ENCODE measurements at places on chromosomes 7 and 10.

DNA sequence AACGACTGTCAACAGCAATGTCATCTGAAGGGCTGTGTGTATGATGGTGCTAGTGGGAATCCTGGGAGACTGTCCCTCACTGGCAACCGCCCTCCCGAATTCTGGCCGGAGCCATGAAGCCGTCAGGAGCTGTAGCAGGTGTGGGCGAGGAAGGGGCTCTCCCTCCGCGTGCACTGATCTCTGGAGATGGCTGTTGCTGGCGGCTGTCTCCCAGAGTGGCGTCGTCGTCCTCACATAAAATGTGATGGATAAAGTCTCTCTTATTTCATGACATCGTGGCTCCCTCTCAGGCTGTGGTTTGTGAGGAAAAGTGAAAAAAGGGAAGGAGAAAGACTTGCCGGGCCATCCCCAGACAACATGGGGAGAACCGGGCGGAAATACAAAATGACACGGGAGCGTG, 216.5 kb downstream of the DNAJB6 start:
- no peak for DNase-seq

GRCh38 chr10:35898716-35899440, 256.8 kb upstream of the FZD8 start:
- DNase-seq, result no peak

GRCh38 chr7:155398944-155399343, 59.0 kb upstream of the EN2 start:
- no peak for DNase-seq

- no peak for DNase-seq
Measured at GRCh38 chr7:155685070-155685790, 40.8 kb downstream of the RBM33 start.

DNA sequence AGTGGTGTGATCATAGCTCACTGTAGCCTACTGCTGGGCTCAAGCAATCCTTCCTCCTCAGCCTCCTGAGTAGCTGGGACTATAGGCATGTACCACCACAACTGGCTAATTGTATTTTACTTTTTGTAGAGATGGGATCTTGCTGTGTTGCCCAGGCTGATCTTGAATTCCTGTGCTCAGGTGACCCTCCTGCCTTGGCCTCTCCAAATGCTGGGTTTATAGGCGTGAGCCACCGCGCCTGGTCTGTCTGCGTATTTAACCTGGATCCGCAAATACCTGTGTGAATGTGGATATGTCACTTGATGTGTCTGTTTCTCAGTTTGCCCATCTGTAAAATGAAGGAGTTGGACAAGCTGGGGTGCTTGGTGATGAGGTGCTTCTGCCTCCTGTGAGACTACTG, 123.9 kb downstream of the BAMBI start:
- no peak for DNase-seq

DNA sequence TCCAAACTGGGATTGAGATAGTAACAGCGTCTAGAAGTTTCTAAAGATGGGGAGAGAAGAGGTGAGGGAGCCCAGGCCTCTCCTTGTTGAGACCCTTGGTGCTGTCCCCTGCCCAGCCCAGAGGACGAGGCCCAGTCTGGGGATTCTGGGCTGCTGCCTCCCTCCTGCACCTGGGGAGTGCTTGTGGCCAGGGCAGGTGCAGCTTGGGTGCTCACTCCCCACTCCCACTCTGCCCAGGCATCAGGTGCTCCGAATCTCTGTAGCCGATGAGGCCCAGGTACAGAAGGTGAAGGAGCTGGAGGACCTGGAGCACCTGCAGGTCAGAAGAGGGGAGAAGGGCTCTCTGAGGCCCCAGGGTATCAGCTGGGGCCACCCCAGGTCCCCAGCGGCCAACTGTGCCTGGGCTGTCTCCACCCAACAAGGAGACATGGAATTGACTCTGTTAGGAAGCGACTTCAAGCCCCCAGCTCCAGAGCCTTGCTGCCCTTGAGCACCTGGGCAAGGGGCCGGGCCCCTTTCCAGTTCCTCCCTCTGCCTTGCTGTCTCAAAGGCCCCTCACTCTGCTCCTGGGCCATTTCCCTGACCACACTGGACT, 664 bp downstream of the CPA1 start:
- DNase-seq, result no peak

DNA sequence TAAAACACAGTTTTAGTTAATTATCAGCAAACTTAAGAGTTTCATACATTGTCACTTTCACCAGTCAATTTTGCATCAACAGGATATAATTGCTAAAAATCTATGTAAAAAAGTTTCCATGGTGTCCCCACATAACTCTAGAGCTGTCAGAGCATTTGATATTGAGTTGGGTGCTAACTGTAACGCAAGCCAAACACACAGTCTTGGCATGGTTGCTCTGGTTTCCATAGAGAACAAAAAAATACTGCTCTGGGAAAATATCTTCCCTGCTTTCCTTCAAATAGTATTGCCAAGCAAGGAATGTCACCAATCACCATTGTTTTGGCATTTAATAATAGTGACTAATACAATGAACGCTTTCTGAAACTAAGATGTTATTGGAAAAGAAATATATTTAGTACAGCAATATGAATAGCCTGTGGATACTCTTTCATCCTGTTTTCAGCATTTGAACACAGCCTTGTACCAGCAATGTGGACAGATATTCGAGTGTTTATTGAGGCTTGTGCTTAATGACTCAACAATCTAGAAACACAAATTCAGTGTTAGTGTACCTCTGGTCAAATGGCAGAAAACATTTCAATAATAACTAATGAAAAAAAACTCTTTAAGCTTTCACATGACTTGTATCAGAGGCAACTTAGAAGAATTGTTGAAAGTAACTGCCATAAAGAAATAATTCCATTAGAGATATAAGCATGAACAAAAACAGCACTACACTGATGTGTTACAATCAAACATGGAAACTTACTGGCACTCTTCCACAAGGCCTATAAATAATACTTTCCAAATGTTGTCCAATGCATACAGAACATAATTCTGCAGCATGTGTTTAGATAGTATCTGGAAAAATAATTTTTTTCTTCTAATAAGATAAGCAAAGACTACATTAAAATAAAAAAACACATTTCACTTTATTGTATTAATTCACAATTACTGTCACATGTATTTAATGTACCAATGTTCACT, 1469.5 kb upstream of the CELF2 start:
- no peak for DNase-seq

- no peak for DNase-seq
Measured at GRCh38 chr10:813286-813685, 118.2 kb downstream of the LARP4B start.

DNA sequence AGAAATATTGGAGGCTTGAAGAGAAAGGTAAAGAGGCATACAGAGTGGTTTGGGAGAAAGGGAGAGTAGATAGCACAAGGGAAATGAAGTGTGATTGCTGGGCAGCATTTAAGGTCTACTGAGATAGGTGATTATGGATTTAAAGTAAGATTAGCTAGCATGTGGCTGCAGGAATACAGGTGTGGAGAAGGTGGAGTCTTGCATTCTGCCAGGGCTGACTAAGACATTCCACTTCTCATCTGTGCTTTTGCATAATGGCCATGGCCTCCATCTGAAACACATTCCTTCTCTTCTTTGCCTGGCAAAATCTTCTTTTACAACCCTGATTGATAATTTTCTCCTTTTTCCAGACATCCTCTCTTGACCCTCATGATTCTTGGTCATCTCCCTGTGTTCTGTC, 31.6 kb upstream of the PCGF5 start:
- no peak for DNase-seq

DNA sequence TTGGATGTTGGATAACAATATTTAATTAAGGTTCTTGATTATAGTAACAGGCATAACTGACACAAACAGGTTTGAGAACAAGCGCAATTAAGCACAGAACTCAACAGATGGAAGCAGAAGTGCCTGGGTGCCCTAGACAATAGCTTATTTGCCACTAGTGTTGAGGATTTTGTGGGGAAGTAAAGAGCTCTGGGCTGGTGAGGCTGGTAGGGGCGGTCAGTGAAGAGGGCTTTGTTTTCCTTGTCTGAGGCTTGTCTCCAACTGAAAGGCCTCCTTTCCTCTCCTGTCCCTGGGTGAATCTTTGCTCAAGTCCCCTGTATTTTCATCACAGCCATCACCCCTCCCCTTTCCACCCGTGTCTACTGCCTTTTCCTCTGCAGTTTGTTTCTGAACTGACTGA, 104.6 kb downstream of the KAT6B start:
- DNase-seq, result no peak

- DNase-seq, result no peak
Measured at GRCh38 chr10:619710-620109, 69.8 kb downstream of the DIP2C start.

- DNase-seq, result no peak
Measured at GRCh38 chr7:29857654-29858053, 51.3 kb downstream of the WIPF3 start.

GRCh38 chr10:119665901-119666708, 14.9 kb downstream of the BAG3 start:
- no peak for DNase-seq

- DNase-seq, result peak; percentile 96
Measured at GRCh38 chr7:149284850-149285585, 23.0 kb downstream of the ZNF783 start.

DNA sequence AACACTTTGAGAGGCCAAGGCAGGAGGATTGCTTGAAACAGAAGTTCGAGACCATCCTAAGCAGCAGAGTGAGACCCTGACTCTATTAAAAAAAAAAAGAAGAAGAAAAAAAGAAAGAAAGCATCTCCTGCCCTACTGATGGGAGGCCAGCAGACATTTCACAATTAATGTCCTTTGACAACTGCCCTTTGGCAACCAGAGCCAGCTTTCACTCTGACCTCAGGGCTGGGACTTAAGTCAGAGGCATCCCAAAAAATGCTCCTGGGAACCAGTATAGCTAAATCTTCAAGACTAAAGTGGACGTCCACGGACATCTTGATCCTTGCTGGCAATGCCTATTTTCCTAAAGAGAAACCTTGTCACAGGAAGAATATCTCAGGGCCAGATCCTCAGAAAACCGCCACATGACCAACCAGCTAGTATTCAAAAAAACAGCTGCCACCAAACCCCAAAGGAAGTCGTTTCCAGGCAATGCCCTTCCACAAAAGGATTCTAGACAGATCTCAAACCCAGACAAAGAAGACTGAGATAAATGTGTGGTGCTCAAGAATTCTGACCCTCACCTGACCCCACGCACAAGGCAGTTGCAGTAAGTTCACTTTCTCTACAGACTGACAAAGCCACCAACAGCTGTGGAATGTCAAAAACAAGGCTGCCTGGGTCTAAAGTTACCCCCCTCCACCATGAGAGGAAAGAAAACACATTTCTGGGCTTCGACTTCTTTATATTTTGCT, 18.4 kb downstream of the GFRA1 start:
- no peak for DNase-seq

- DNase-seq, result no peak
Measured at GRCh38 chr10:22633106-22633505, 81.3 kb downstream of the PIP4K2A start.

DNA sequence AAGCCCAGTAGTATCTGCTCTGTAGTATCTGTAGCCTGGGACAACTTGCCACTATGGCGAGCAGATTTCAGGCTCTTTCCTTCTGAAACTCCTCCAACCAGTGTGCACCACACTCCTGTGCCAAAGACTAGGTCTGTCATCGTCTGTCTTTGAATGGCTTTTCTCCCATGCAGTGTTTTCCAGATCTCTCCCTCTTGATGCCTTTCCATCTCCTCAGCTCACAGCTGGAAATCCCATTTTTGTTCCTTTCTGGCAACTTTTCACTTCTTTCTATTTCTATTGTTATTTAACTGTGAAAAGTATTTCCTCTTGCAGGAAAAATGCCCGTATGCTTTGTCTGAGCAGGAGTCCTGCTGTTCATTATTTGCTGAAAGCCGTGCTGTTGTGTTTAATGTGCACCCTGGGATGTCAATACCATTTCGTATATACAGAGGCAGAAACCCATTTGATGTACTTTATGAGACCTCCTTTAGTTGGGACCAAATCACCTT, 373.7 kb downstream of the PHTF2 start:
- DNase-seq, result no peak

- no peak for DNase-seq
Measured at GRCh38 chr10:11164803-11165590, 147.3 kb downstream of the CELF2 start.

GRCh38 chr10:3148994-3149393, 23.6 kb downstream of the PITRM1 start:
- DNase-seq, result no peak

- no peak for DNase-seq
Measured at GRCh38 chr7:108069646-108070045, 60.5 kb downstream of the LAMB4 start.

- DNase-seq, result no peak
Measured at GRCh38 chr10:84254552-84255478, 10.0 kb downstream of the RGR start.

DNA sequence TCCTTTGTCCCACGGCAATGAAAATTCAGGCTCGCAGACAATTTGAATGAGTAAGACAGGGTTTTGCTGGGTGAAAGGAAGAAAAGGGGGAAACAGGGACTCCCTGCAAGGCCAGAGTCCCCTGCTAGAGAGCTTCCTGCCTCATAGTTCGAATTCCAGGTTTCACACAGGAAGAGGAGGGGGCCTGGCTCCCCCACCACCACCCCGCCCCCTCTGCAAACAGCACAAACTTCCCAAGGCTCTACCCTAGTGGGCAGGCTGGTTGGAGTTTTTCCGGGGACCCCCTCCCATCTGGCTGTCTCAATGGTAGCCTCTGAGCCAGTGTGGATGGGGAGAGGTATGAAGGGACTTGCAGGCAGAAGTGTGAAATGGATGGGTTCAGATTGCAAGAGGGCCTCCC, 57.4 kb upstream of the NEBL start:
- DNase-seq, result no peak

DNA sequence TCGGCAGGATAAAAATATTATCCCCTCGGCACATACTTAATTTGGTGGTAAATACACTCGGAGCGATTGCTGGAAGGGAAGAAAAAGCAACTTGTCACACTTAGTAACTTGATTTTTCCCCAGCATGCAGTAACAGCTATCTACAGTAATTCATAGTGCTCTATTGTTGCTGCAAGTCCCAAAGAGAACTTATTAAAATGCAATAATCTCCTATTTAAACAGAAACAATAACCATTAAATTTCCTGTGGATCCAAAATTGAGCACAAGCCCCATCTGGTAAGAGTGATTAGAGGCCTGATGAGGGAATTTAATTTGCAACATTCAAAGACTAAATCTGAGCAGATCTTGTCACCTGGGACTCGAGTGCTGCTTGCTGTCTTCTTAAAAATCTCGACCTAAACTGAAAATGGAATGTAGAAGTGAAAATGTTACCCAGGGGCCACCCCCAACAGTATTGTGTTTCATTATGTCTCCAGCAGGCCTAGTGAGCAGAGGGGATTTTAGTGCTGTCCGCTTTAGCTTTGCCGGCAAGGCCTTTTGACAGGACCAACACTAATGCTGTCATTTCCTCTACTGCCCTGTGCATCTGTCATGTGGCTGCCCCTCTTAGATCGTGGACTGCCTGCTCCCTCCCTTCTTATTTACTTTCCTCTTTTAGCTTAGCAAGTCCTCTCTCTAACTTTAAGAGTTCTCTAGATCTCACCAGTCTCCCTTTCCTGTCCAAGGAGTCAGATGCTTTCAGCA, 639.7 kb downstream of the AUTS2 start:
- DNase-seq, result no peak

DNA sequence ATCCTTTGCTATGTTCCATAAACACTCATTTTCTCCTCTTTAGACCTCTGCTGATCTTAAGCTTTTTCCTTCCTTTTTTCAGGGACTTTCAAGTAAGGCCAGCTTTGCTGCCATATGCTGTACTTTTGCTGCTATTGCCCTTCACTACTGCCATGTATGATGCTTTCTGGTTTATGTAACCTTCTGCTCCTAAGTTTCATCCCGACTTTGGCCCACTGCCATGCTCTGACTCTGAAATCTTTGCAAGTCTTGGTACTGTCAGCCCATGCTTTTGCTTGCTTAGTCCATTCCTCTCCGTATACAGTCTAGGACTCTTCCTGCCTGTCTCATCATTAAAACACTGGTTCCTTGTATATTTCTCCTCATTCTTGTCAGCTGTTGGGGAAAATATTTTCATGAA, 152.4 kb downstream of the RNF133 start:
- no peak for DNase-seq
